ENCODE measurements at places on chromosomes 3 and 15. TPM values are rescaled to one million over a fixed set of nuclear protein-coding genes. Genes with fewer than 3 reads are reported as not detected.

Gene TRIM42
- total RNA-seq = not detected

DNA sequence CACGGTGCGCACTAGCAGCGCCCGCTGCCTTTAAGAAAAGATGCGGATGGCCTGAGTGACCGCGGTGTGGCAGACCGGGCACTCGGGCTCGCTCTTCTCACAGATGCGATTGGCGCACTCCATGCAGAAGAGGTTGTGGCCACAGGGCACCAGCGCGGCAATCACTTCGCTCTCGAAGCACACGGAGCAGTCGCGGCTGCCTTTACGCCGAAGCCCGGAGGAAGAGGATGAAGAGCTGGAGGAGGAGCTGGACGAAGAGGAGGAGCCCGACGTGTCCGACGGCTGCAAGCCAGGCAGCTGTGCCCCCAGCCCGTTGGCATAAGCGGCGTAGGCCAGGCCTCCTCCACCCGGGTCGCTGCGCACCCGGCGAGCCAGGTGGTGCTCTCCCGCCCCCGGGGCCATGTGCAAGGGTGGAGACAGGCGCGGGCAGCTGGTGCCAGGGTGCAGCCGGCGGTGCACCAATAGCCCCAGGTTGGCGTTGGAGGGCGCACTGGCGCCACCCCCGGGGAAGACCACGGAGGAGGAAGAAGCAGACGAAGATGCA is 2.6 kb downstream of the MEX3B start:
- peaks cover 10% of the 10 kb centered on the region for H3K4me1 ChIP-seq
- H3K27me3 ChIP-seq = peaks cover 27% of the 10 kb centered on the region
- no peak overlapping the region for H3K27ac ChIP-seq
- peak; percentile 76 for DNase-seq
- H3K36me3 ChIP-seq = no peaks in the 10 kb centered on the region
- no peak overlapping the region for H3K4me3 ChIP-seq

DNA sequence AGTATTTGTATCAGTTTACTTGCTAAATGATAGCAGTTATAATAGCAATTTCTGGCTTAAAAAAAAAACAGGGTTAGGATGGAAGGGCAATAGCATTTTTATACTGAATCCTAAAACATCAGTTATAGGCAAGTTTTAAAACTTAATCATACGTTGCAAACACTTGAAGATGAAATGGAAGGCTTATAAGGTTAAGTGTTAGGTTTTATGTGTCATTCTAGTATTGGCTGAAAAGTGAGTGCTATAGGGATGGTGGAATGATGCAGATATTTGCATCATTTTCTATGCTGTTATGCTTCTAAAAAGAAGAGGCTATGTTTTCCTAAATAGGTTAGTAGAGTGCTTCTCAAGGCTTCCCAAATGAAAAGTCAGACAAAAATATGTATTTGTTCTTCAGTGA is 23.3 kb downstream of the ARIH1 start:
- H3K27me3 ChIP-seq = no peaks in the 10 kb centered on the region
- DNase-seq = no peak
- H3K4me3 ChIP-seq = no peak overlapping the region
- H3K36me3 ChIP-seq = no peaks in the 10 kb centered on the region

DNA sequence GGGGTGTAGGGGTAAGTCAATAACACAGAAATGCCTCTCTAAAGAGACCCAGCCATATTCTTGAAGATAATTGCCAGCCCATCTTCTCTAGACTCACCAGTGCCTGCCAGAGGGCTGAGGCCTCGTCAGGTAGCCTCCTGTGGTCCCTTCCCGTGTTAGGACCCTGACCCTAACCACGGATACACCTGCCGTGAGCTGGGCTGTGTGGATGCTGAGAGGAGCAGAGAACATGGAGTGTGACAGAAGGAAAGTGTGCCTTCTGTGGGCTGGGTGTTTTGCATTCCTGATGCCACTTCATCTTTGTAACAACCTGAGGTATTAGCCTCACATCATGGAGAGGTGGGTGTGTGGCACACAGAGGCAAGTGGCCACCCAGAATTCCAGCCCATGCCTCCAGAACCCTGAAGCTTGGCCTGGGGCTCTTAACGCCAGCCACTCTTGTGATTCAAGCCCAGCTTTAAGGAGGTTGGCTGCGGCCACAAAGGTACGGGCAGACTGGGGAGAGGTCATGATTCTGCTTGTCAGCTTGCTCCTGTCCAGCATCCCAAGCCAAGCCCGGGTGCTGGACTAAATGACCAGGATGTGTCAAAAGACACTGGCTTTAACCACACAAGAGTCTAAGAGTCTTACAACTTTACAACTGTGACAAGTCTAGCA is 21.1 kb upstream of the ABTB1 start:
- no peak overlapping the region for H3K27ac ChIP-seq
- H3K4me1 ChIP-seq = peaks cover 6% of the 10 kb centered on the region
- no peak for DNase-seq

DNA sequence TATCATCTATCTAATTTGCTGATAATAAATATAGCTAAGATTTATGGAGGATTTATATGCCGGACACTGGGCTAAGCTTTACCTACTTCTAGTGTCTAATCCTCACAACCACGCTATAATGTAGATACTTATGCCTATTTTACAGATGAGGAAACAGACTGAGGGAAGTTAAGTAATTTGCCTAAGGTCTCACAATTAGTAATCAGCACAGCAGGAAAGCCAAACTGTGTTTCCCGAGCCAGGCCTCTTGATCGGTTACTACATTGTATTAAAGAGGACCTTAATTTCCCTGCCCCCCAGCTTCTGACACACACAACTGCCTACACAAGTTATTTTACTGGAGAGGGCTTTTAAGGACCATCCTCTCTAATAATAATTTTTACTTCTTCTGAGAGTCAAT is 40.9 kb downstream of the ONECUT1 start:
- no peak overlapping the region for H3K4me3 ChIP-seq
- DNase-seq = no peak
- no peak overlapping the region for H3K27ac ChIP-seq
- H3K27me3 ChIP-seq = peaks cover 35% of the 10 kb centered on the region

Gene TGFBR2
- total RNA-seq = 163 TPM

Gene UQCC5
- 12.4 TPM for total RNA-seq

DNA sequence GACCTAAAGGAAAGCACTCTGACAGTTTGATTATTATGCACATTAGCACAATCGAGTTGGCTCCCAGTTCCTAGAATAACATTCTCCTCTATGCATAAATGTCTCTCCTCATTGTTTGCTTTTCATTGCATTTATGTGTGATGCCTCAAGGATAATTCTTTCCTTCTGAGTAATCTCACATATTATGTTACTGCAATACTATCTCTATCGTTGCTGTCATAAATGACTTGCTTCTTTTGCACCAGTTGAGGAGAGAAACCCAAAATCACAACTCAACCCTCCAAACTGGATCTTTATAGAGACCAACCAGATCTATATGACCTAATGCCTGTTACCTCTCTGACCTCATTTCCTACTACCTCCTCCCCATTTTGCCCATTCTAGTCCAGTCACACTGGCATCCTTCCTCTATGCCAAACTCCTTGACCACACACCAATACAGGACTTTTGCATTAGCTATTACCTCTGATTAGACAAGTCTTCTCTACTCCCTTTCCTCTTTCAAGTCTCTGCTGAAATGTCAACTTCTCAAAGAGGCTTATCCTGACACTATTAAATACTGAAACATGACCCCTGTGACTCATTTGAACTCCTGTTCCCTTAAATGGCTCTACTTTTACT is 1026.0 kb downstream of the TUSC7 start:
- H3K27me3 ChIP-seq = no peaks in the 10 kb centered on the region
- H3K4me3 ChIP-seq = no peak overlapping the region
- no peak overlapping the region for H3K27ac ChIP-seq
- no peaks in the 10 kb centered on the region for H3K36me3 ChIP-seq

Gene PAK6
- 1.5 TPM for total RNA-seq

DNA sequence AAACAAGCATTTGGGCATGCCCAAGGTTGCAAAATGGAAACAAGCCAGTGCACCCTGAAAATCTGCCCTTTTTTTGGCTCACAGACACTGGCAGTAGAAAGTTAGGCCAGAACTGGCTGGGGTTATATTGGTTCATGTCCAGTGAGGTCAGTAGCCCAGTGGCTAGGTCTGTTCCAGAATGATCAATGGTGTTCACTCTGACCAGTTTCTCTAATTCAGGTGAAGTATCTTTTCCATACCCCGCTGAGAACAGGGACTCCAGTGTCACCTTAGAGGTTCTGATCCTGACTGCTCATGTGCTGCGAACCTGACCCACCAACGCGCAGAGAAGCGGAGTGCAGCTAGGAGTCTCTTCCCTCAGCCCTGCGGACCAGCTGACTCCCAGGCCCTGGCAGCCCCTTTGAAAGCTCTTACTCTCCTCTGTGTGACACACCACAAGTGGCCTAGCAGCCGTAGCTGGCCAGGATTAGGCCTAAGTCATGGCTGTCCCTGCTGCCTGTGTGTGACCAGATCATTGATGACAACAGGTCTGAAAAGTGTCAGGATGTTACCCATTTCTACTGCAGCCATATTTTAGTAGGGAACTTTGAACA is 123.5 kb downstream of the GHSR start:
- H3K36me3 ChIP-seq = peaks cover 16% of the 10 kb centered on the region
- H3K27ac ChIP-seq = no peak overlapping the region
- H3K4me1 ChIP-seq = no peaks in the 10 kb centered on the region

Gene MASP1
- 1.9 TPM for total RNA-seq

DNA sequence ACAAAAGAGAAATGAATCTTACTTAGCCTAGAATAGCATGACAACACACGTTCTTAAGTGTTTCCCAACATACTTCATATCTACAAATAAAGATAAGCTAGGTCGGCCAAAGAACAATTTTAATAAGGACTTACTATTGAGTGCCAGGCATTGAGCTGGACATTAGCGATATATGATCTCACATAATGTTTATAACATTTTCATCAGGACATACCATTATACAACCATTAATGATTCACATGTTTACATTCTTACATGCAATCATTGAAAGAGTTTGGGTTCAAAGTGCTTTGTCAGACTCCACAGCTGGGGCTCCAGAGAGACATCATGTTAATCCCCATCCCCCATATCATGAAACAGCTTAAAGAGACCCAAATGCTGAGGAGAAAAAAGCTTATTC is 189.0 kb downstream of the STT3B start:
- DNase-seq = no peak
- H3K36me3 ChIP-seq = no peaks in the 10 kb centered on the region
- no peaks in the 10 kb centered on the region for H3K27me3 ChIP-seq
- H3K4me3 ChIP-seq = no peak overlapping the region
- H3K4me1 ChIP-seq = no peaks in the 10 kb centered on the region

GRCh38 chr3:171680726-171681411 is 129.4 kb downstream of the PLD1 start:
- no peak overlapping the region for H3K4me3 ChIP-seq
- DNase-seq = no peak
- peak overlapping the region; percentile 79 for H3K27ac ChIP-seq
- H3K36me3 ChIP-seq = peaks cover 8% of the 10 kb centered on the region
- no peaks in the 10 kb centered on the region for H3K27me3 ChIP-seq

- no peak for DNase-seq
- no peak overlapping the region for H3K4me3 ChIP-seq
- no peaks in the 10 kb centered on the region for H3K4me1 ChIP-seq
- no peaks in the 10 kb centered on the region for H3K27me3 ChIP-seq
- H3K36me3 ChIP-seq = no peaks in the 10 kb centered on the region
These were observed 113.2 kb upstream of the FGF7 start for GRCh38 chr15:49309889-49310288.

Gene SLCO3A1
- total RNA-seq = 66.0 TPM

DNA sequence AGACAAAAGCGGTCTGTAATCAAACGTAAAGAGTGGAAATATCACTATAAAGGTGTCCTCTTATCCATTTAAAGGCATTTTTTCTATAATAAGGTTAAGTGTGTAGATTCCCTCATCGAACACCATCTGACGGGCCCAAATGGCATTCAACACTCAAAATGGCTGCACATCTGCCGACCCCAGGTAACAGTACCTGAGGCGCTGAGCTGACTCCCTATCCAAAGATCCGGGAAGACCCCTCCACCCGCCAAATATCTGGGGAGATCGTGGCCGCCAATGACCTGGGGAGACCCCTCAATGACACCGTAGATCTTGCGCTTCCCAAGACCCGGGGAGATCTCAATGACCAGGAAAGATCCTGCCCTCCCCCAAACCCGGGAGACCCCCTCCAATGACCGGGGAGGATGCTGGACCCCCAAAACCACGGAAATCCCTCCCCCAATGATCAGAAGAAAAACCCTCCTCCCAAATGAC is 476 bp downstream of the IP6K2 start:
- peak overlapping the region; percentile 91 for H3K27ac ChIP-seq
- H3K4me1 ChIP-seq = peaks cover 25% of the 10 kb centered on the region
- no peaks in the 10 kb centered on the region for H3K36me3 ChIP-seq
- no peaks in the 10 kb centered on the region for H3K27me3 ChIP-seq
- peak overlapping the region; percentile 85 for H3K4me3 ChIP-seq

GRCh38 chr3:49222002-49222401 is 50.6 kb downstream of the KLHDC8B start:
- no peaks in the 10 kb centered on the region for H3K36me3 ChIP-seq
- DNase-seq = no peak
- no peak overlapping the region for H3K4me3 ChIP-seq
- H3K27ac ChIP-seq = no peak overlapping the region
- H3K27me3 ChIP-seq = no peaks in the 10 kb centered on the region
- peaks cover 14% of the 10 kb centered on the region for H3K4me1 ChIP-seq

- no peak for DNase-seq
- no peak overlapping the region for H3K27ac ChIP-seq
- H3K36me3 ChIP-seq = no peaks in the 10 kb centered on the region
These were observed 184.1 kb downstream of the ADAMTSL3 start for GRCh38 chr15:83837945-83838571.

DNA sequence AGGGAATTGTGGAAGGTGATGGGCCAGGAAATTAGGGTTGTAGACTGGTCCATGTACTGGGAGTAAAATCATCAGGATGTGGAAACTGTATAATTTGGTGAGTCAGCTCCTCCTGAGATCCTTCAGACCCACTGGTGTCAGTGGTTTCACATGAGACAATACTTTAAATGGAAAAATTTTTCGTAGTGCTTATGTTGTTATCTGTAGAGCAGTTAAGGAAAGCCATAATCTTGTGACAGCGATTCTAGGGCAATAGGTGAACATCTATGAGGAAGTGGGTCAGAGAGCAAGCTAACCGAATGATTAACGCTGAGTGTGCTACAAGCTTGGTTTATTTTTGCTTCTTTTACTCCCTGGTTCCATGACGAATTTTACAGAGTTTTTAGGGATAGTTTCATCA is 200.6 kb downstream of the CADM2 start:
- no peak for DNase-seq
- H3K27ac ChIP-seq = no peak overlapping the region
- H3K27me3 ChIP-seq = no peaks in the 10 kb centered on the region
- no peaks in the 10 kb centered on the region for H3K4me1 ChIP-seq

Gene C3orf85
- total RNA-seq = not detected

Gene FAM43A
- total RNA-seq = 95.3 TPM

DNA sequence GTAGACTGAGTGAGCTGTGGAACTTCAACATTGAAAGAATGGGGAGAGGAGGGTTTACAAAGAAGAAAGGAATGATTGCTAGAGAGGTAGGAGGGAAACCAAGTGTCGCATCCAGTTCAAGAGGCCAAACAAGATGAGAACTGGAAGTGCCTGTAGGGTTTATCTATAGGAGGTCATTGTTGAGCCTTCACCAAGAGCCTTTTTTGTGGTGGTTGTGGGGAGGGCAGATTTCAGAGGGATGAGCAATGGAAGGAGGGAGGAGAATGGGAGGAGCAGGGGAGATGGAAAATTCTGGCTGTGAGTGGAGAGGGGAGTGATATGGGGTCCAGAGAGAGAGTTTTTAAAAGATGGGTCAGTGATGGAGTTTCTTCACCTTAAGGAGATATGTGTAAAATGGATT is 8.5 kb downstream of the PDIA5 start:
- H3K4me1 ChIP-seq = peaks cover 34% of the 10 kb centered on the region
- H3K36me3 ChIP-seq = no peaks in the 10 kb centered on the region
- H3K4me3 ChIP-seq = no peak overlapping the region
- no peak overlapping the region for H3K27ac ChIP-seq

Gene AGBL1
- total RNA-seq = not detected

Measured in spleen (tissue), 13 donors.